ENCODE measurements at places on chromosomes 7 and 10.
A peak's percentile ranks its signal among the peaks of the same experiment; 100 is the strongest.

- no peak for DNase-seq
Measured at GRCh38 chr10:113356794-113357680, 195.8 kb upstream of the HABP2 start.

- DNase-seq: peak; percentile 25
Measured at GRCh38 chr7:135335628-135336139, 102.0 kb downstream of the STRA8 start.

DNA sequence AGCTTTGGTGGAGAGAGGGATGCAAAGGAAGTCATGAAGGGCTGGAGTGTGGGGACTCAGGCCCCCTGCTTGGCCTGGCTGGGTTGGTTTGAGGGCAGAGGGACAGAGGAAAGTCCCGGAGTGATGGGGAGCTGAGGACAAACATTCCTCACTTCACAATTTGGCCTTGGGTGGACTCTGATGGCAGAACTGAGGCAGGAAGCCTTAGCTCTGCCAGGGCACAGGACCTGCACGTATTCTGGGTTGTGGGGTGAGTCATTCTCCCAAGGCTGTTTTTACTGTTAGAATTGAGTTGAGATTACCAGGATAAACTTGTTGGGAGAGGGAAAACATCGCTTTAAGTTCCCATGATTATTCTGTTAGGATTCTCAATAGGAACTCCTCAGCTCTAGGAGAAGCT, 2.6 kb downstream of the GOLGA7B start:
- DNase-seq: no peak

GRCh38 chr10:43674553-43675210, 26.0 kb upstream of the ZNF32 start:
- DNase-seq: no peak

GRCh38 chr7:43630482-43630881, 47.6 kb downstream of the STK17A start:
- no peak for DNase-seq

GRCh38 chr7:75635036-75635435, 103.7 kb downstream of the HIP1 start:
- no peak for DNase-seq

GRCh38 chr7:147033641-147034040, 917.0 kb downstream of the CNTNAP2 start:
- DNase-seq: no peak

- no peak for DNase-seq
Measured at GRCh38 chr7:130393101-130393561, 12.8 kb downstream of the CPA1 start.

GRCh38 chr7:150914966-150915365, 62.6 kb downstream of the AOC1 start:
- no peak for DNase-seq

DNA sequence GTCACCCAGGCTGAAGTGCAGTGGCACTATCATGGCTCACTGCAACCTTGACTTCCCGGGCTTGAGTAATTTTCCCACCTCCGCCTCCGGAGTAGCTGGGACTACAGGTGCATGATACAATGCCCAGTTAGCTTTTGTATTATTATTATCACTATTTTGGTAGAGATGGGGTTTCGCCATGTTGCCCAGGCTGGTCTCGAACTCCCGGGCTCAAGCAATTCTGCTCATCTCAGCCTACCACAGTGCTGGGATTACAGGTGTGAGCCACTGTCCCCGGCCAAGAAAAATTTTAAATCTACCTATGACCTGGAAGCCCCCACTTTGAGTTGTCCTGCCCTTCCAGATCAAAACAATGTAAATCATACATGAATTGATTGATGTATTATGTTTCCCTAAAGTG, 38.8 kb downstream of the CCDC6 start:
- no peak for DNase-seq

- no peak for DNase-seq
Measured at GRCh38 chr10:10676972-10677371, 340.7 kb upstream of the CELF2 start.

DNA sequence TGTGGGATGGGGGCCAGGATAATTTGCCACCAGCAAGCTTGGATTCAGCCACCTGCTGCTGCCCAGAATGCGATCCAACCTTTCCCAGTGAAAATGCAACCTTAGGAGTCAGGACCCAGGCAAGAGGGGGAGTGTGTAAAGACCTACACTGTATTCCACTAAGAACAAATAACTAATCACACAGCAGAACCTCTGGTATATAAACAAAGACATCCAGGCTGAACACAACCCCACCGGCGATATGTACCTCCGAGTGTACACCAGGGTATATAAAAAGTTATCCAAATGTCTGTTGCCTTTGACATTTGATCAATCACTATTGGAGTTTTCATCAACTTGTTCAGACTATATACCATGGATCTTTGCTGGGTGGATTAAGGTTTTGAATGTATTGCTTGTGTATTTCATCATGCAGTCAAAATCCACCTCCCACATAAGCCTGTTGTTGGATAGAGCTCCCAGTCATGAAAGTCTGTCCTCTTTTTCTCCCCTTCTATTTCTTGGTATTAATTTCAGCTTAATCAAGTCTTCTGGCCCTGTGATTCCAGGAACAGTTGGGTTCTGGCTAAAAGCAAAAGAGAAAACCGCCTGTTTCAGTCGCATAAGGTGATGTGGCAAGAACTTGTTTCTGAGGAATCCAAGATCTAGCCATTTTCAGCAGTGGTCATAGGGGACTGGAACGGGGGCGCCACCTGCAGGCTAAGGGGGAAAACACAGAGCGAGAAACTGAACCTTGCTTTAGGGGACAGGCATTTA, 290.7 kb downstream of the CCDC3 start:
- no peak for DNase-seq

DNA sequence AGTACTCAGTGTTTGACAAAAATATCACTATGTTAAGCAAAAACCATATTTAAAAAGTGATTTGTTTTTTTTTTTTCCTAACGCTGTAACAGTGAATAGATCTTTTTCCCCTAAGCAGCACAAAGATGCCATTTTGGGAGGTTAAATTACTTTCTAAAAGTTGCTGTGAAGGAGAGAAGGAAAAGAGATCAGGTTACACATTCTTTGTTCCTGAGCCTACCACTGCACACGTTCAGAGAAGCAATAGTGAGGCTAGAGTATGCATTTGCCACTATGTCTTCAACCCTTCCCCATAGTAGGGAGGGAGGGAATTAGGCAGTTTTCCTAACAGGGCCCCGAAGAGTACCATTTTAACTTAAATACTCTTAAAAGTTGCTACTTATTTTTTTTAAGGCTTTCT, 38.9 kb downstream of the BMPR1A start:
- peak; percentile 5 for DNase-seq

DNA sequence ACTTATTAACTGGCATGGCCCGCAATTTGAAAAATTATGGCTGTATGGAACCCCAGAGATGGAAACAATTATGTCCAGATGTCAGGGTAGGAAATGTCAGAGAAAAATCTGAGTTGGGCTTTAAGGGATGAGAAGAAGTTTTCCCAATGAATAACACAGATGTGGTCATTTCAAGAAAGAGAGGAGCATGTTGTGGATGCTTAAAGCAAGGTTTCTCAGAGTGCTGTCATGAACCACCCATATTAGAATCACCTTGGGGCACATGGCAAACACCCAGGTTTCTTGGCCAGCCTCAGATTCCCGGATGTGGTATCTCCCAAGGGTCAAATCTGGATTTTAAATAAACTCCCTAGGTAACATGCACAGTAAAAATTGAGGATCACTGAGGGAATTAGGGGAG, 43.6 kb downstream of the LAMB4 start:
- no peak for DNase-seq

GRCh38 chr7:91692800-91693199, 187.7 kb downstream of the MTERF1 start:
- no peak for DNase-seq

- DNase-seq: peak; percentile 4
Measured at GRCh38 chr10:65358565-65358964, 1567.3 kb upstream of the LRRTM3 start.

GRCh38 chr7:155962968-155963300, 150.7 kb upstream of the SHH start:
- no peak for DNase-seq

DNA sequence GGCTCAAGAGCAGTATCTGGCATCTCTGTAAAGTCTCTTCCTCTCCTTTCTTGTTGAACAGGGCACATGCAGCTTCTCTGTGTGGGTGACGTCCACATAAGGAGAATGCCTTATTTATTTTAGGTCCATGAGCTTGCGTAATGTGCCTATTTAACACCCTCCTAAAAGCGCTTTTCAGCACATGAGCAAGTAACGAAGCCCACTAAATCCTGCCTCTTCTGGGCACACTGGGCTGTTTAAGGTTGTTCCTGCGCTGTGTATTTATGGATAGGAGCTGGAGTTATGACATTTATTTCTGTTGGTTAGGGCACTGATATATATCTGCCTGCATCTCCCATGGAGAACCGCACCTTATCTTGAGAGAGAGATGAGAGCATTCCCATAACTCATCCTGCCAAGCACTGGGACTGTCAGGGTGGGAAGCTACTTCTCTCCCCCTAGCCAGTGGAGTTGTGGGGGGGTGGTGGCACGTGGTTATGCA, 76.1 kb downstream of the LRRC4 start:
- no peak for DNase-seq

DNA sequence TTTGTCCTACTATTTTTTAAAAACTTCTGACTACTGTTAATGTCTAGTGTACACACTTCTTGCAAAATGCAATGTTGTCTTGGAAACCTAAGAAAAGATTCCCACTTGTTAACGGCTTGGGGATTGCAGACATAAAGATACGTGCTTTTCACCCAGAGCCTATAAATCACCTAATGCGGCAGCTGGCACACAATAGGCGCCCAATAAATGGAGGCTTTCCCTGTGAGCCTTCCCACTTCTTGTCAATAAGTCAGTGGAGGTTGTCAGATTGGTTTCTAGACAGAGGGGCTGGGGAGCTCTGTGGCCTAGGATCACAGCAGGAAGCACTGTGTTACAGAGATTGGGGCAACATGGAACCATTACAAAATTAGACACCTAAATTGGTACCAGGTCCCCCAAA, 74.7 kb downstream of the VSTM4 start:
- DNase-seq: no peak

GRCh38 chr7:105985229-105985628, 22.2 kb downstream of the CDHR3 start:
- no peak for DNase-seq

DNA sequence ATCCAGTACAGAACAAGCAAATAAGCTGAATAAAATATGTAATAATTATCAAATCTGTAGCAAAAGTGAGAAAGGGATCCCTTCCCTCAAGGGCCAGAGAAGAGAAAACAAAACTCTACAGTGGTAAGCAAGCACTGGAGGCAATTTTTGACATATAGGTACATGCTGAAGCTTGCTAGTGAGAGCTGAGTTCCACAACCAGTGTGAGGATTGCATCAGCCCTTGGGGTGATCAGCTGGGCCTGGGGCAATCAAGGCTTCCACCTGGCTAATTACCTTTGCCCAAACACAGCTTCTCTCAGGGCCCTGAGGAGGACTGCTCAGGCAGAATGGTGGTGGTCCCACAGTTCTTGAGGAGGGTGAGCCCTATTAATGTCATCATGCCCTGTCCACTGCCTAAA, 134.4 kb upstream of the DLX6 start:
- no peak for DNase-seq

GRCh38 chr7:99557196-99557607, 1.2 kb upstream of the ZNF655 start:
- no peak for DNase-seq

DNA sequence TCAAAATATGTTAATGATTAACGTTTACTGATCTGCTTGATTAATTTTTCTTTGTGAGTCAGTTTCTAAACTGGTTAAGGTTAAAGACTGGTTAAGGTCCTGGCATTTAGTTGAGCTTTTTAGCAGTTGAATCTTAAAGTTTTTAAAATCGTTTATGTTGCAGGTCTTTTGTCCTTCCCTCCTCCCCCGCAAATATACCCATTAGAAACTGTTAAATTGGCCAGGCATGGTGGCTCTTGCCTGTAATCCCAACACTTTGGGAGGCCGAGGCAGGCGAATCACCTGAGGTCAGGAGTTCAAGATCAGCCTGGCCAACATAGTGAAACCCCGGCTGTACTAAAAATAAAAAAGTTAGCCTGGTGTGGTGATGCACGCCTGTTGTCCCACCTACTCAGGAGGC, 100.9 kb downstream of the PODXL start:
- no peak for DNase-seq

- no peak for DNase-seq
Measured at GRCh38 chr7:92835851-92836488, 403 bp downstream of the CDK6 start.

GRCh38 chr7:41832941-41833340, 130.1 kb upstream of the INHBA start:
- DNase-seq: no peak

- no peak for DNase-seq
Measured at GRCh38 chr7:31758755-31759154, 71.7 kb downstream of the PPP1R17 start.

DNA sequence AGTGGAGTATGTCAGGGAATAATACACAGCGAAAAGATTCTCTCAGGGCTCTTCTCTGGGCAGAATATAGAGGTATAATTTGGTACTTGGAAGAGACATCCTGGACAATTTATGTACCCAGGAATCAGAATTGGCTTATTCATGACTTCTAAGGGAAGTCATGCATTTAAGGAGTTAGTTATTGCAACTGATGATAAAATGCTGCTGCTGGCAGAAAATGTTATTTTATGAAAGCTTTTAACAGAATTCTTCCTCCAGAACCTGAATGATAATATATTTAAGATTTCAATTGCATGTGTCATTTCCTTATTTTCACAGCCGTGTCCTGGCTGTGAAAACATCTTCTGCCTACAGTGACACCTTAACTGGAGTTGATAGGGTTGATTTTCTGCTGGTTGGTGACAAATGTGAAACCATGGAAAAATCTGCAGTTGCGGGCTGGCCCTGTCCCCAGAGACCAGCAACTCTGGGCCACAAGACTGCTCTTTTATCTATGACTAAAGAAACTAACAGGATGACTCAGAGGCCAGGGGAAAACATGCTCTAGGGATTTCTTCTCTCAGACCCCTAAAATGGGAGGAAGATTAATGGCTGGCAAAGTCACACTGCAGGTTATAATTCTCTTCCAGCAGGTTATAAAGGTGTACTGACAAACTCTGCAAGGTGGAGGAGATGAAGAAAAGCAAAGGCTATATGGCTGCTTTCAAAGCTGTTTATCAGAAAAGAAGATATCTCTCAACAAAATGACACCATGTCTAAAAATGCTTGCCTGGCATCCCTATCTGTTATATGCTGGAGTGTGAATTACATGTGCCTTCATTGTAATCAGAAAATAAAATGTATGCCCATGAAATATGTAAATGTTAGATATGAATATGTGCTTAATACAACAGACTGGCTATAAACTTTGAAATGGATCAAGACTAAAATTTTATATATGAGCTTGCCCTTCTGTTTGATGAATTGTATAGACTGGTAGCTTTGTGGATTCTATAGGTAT, 12.1 kb upstream of the TRUB1 start:
- DNase-seq: no peak

DNA sequence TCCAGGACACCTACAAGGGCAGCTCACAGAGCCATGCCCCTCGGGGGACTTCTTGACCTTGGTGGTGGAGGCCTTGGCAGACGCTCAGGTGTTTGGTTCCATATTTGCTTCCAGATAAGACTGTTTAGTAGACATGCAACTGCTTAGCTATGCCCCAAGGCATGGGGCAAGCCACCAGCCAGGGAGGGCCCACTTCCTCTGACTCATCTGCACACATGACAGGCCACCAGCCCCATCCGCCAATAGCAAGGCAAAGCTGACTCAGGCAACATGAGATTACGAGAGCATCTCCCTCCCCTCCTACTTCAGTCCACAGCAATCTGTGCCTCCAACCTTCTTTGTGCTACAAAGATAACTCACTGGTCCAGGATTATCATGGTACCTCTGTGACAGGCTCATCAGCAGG, 54.9 kb downstream of the KCNMA1 start:
- DNase-seq: peak; percentile 88

GRCh38 chr10:65518379-65518778, 1407.5 kb upstream of the LRRTM3 start:
- DNase-seq: no peak
